ENCODE measurements at places on chromosomes 5 and 9.

- no peak for DNase-seq
These were observed 8.6 kb upstream of the ZDHHC11 start for GRCh38 chr5:859391-859790.

GRCh38 chr5:61534481-61535267 is 202.6 kb downstream of the ZSWIM6 start:
- no peak for DNase-seq

DNA sequence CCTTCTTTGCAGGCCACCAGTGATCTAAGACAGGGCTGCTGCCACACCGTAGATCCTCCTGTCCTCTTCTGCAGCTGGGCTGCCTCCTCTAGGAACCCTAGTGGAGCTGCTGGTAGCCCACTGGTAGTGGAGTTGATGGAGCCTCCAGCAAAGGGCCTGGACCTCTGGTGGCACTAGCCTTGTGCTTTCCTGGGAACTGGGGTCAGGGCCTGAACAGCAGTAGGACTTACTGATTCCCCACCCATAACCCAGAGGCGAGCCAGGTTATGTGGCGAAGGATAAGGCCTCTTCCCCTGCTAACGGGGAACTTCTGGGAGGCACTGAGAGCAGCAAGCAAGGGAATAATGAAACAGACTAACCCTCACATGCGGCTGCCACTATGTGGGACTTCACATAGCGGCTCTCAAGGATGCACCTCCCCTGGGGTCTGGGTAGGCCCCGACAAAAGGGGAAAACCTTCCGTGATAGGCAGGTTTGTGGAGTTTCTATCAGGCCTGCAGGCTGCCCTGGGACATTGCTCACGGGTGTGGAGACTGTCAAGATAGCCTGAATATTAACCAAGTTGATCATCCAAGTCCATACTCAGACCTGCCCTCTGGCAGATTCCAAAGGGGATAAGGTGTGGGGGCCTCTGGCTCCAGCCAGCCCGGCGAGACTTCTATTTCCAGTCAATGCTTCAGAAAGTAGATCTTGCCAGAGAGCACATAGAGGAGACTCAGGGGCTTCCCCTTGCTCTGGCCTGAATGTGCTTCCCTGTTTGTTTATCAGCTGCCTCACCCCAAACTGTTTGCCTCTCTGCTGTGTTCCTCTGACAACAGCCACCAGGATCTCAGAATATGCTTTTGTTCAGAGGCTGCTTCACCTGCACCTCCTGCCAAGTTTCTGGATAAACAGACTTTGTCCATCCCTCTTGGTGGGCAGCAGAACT is 7.4 kb downstream of the SLC22A4 start:
- no peak for DNase-seq

DNA sequence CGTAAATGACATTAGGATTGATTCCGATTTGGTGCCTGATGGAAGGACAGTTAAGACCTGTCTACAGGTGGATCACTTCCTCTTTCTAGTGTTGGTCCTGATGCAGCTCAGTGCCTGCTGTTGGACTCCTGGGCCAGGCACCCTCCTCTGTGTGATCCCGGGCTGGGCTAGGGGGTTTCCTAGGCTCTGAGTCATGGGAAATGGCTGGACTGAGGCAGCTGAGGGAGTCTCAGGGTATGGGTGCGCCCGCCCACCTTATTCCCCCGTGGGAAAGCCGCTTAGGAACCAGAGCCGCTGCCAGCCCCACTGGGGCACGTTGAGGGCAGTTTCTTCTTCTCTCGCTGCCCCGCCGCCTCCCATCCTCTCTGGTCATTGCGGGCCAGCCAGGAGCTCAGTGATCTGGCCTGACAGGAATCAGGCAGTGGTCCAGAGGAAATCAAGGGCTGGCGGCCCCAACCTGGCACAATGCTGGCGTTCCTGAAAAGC is 12.9 kb downstream of the TCF7 start:
- peak; percentile 77 for DNase-seq

GRCh38 chr5:113255105-113255504 is 179.7 kb downstream of the TSSK1B start:
- DNase-seq, result no peak

All from activated naive CD4-positive, alpha-beta T cell treated with anti-CD3 and anti-CD28 coated beads, Interleukin-2, amount 50 U/mL, for 72 hours (primary cell).